Upper lobe of right lung (tissue), 1 donor: ENCODE measurements at places on chromosomes 4 and X. TPM values are rescaled to one million over a fixed set of nuclear protein-coding genes. Genes with fewer than 3 reads are reported as not detected.

The TMEM47 gene
- total RNA-seq, result 33.6 TPM

The UBA1 gene
- 161 TPM for total RNA-seq

The PHOX2B gene
- not detected for total RNA-seq

The SCD5 gene
- 20.6 TPM for total RNA-seq

The DSPP gene
- not detected for total RNA-seq

- DNase-seq, result no peak
- no peaks in the 10 kb centered on the region for H3K27me3 ChIP-seq
- no peaks in the 10 kb centered on the region for H3K4me1 ChIP-seq
- no peak overlapping the region for H3K4me3 ChIP-seq
- H3K36me3 ChIP-seq, result no peaks in the 10 kb centered on the region
Observed at GRCh38 chrX:134338527-134338926, 101.5 kb downstream of the CCDC160 start.

GRCh38 chr4:152434011-152434410 lies 101.9 kb downstream of the FBXW7 start:
- H3K27ac ChIP-seq, result no peak overlapping the region
- no peak for DNase-seq
- H3K36me3 ChIP-seq, result no peaks in the 10 kb centered on the region
- H3K27me3 ChIP-seq, result no peaks in the 10 kb centered on the region
- no peaks in the 10 kb centered on the region for H3K4me1 ChIP-seq

- H3K4me1 ChIP-seq, result no peaks in the 10 kb centered on the region
- no peaks in the 10 kb centered on the region for H3K36me3 ChIP-seq
- H3K4me3 ChIP-seq, result no peak overlapping the region
- no peak overlapping the region for H3K27ac ChIP-seq
Observed at GRCh38 chrX:127558811-127559210, 493.4 kb downstream of the ACTRT1 start.

The ATP5ME gene
- total RNA-seq, result 167 TPM

DNA sequence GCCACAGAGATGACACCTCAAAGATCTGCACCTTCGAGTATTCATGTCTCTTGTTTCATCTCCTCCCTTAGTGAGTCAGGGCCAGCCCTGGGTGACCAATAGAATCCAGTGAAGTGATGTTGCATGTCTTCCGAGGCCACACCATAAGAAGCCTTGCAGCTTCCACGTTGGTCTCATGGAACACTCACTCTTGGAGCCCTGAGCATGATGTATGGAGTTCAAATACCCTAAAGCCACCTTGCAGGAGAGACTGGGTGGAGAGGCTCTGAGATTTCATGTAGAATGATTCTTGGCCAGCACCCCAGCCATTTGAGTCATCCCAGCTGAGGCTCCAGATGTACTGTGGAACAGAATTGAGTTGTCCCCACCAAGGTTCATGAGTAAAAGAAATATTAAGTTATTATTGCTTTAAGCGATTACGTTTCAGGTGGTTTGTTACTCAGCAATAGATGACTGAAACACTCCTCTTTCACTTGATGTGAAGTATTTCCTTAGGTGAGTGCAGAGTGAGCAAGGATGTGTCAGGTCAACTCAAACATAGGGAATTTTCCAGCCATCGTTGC lies 5.0 kb upstream of the RP2 start:
- H3K27me3 ChIP-seq, result no peaks in the 10 kb centered on the region
- H3K4me1 ChIP-seq, result no peaks in the 10 kb centered on the region
- no peak overlapping the region for H3K27ac ChIP-seq
- DNase-seq, result no peak
- no peak overlapping the region for H3K4me3 ChIP-seq

The RXFP1 gene
- 7.9 TPM for total RNA-seq

The MAGEA12 gene
- total RNA-seq, result not detected

- peak overlapping the region; percentile 48 for H3K27ac ChIP-seq
- peaks cover 21% of the 10 kb centered on the region for H3K4me1 ChIP-seq
- no peaks in the 10 kb centered on the region for H3K36me3 ChIP-seq
Observed at GRCh38 chr4:141652161-141652778, 15.9 kb downstream of the IL15 start.

The VGLL1 gene
- total RNA-seq, result 1.6 TPM

DNA sequence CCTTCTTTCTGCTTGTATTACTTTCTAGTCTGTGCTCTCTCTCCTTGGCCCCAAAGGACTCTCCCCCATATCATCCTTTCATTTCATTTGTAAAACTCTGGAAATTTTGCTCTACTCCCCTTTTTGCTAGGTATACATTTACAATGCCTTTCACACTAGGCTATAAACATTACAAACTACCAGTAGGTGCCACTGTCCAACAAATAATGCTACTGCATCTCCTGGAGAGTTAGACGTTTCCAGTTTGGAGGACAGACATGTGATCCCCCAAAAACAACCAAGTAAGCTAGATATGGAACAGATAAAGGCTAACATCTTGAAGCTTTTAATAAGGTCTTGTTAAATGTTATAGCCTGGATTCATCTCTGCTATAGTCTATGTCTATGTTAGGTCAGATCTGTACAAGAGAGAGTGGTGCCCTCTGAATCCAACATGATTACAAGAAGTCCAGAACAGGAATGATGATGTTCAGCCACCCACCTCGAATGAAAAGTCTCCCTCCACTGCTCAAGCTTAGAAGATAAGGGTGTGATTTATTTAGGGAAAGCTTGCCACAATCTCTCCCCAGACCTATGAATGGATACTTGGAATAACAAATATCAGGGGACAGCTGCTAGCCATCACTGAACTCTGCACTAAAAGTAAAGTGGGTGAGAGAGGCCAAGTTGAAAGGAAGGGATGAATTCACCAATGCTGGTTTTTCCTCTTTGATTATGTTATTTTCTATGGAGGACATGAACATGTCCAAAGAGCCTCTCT lies 14.3 kb downstream of the CBR4 start:
- no peak overlapping the region for H3K4me3 ChIP-seq
- DNase-seq, result no peak
- no peaks in the 10 kb centered on the region for H3K27me3 ChIP-seq
- no peaks in the 10 kb centered on the region for H3K4me1 ChIP-seq
- peaks cover 11% of the 10 kb centered on the region for H3K36me3 ChIP-seq

DNA sequence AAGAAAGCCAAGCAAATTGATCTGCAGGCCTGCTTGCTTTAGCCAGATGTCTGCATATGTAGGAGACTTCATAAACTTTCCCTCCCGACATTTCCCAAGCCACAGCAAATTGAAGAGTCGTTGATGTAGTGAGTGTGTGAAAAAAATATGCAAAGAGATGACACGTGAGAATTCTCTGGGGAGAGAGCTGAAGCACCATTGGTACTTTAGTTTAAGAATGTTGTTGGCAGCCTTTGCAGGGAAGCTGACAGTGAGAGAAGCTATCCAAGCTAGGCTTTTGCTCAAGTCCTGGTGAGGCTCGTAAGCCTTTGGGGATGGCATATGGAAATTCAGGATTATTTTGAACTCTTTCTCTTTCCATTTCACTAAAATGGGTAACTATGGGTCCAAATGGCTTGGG lies 87.5 kb downstream of the GLRA2 start:
- no peak overlapping the region for H3K27ac ChIP-seq
- H3K4me3 ChIP-seq, result no peak overlapping the region
- DNase-seq, result no peak
- H3K36me3 ChIP-seq, result no peaks in the 10 kb centered on the region
- H3K4me1 ChIP-seq, result no peaks in the 10 kb centered on the region

DNA sequence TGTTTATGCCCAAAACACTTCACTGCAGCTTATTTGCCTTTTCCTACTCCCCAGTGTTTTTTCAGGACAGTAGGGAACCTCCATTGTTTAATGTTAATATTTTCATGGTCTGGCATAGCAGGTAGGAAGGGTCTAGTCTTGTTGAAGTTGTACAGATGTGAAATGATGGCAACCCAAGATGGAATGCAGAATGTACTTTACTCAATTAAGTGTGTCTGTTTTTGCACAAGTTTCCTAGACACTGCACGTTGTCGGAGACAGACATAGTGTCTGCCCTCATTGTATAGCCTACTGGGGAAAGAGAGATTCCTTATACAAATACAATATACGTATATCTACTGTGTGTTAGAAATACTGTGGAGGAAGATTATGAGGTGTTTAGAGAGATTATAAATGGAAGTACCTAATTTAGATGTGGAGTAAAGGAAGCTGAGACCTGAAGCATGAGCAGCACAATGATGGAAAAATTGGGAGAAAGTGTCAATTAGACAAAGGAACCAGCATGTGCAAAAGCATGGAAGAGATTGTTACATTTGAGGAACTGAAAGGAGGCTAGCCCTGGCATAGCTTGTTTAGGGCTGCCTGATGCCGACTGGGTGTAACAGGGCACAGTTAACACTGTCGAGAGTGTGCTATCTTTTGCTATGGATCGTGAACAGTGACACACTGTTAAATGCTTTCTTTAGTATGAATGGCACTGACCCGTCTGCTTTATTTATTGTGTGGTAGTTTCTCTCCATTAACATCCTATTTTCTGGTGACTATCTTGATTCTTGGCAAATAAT lies 18.4 kb downstream of the CPEB2 start:
- DNase-seq, result no peak
- H3K4me1 ChIP-seq, result peaks cover 8% of the 10 kb centered on the region
- no peaks in the 10 kb centered on the region for H3K27me3 ChIP-seq
- no peak overlapping the region for H3K4me3 ChIP-seq
- peaks cover 35% of the 10 kb centered on the region for H3K36me3 ChIP-seq

GRCh38 chr4:155591738-155592143 lies 74.9 kb upstream of the GUCY1A1 start:
- H3K27me3 ChIP-seq, result no peaks in the 10 kb centered on the region
- no peak overlapping the region for H3K27ac ChIP-seq
- H3K36me3 ChIP-seq, result no peaks in the 10 kb centered on the region
- no peak for DNase-seq

GRCh38 chrX:23392195-23392594 lies 57.5 kb downstream of the PTCHD1 start:
- H3K36me3 ChIP-seq, result no peaks in the 10 kb centered on the region
- no peak for DNase-seq
- no peak overlapping the region for H3K27ac ChIP-seq
- H3K4me3 ChIP-seq, result no peak overlapping the region
- H3K4me1 ChIP-seq, result no peaks in the 10 kb centered on the region
- no peaks in the 10 kb centered on the region for H3K27me3 ChIP-seq

DNA sequence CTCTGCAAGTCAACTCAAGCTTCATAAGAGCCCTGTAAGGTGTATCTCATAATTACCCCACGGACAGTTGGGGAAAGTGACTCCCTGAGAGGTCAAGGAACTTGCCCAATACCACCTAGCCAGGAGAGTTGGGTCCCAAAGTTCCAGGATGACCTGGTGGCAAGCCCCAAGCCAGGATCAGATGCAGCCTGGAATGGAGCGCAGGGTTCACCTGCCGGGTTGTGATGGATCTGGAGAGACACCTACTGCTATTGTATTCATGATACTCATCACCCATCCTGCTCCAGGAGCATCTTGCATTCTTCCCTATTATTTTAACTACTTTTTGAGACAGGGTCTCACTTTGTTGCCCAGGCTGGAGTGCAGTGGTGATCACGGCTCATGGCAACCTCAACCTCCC lies 36.1 kb downstream of the ZBTB49 start:
- DNase-seq, result peak; percentile 21
- peaks cover 13% of the 10 kb centered on the region for H3K36me3 ChIP-seq
- H3K4me1 ChIP-seq, result no peaks in the 10 kb centered on the region
- no peak overlapping the region for H3K4me3 ChIP-seq
- H3K27me3 ChIP-seq, result no peaks in the 10 kb centered on the region

The IQCM gene
- not detected for total RNA-seq

DNA sequence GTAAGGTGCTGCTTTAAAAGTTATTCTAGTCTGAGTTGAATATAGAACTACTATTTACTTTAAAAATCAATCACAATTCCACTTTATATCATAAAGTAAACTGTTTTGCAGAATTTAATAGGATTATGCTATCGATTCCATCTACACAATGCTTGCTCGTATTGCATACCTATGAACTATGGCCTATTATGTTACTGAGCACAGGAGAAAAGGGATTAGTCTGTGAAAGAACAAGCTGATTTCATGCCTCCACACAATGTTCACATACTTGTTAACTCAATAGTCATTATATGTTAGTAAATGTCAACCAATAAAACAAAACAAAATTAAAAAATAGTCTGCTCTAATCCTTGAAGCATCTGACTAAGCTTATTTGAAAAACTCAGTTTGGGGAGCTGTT lies 223.6 kb downstream of the PCDH10 start:
- no peak overlapping the region for H3K27ac ChIP-seq
- no peak overlapping the region for H3K4me3 ChIP-seq
- H3K36me3 ChIP-seq, result no peaks in the 10 kb centered on the region
- no peaks in the 10 kb centered on the region for H3K27me3 ChIP-seq
- no peak for DNase-seq
- H3K4me1 ChIP-seq, result no peaks in the 10 kb centered on the region

DNA sequence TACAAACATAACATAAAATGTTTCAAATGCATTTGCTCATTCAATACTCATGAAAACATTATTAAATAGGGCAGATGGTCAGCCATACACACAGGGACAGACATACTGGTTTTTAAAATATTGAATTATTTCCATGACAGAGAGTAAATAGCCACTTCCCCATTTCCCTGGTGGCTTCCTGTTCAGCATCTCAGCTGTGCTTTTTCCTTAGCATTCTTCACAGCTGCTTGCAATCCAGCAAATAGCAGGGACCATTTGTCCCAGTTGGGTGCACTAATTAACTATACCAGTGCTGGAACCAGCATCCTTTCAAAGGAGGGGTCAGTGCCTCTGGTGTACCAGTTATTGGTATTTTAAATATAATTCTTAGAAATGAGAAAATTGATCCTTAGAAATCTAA lies 964.7 kb downstream of the RAB28 start:
- no peaks in the 10 kb centered on the region for H3K36me3 ChIP-seq
- H3K4me1 ChIP-seq, result no peaks in the 10 kb centered on the region
- no peak overlapping the region for H3K4me3 ChIP-seq
- DNase-seq, result no peak
- no peaks in the 10 kb centered on the region for H3K27me3 ChIP-seq
- no peak overlapping the region for H3K27ac ChIP-seq

The NUDT10 gene
- total RNA-seq, result not detected

- H3K4me1 ChIP-seq, result peaks cover 3% of the 10 kb centered on the region
- H3K27ac ChIP-seq, result no peak overlapping the region
- no peaks in the 10 kb centered on the region for H3K36me3 ChIP-seq
Observed at GRCh38 chrX:39308126-39308525, 506.9 kb downstream of the MID1IP1 start.

The ABCG2 gene
- 21.7 TPM for total RNA-seq
